ENCODE measurements at places on chromosomes 1 and 21. TPM values are rescaled to one million over a fixed set of nuclear protein-coding genes. Genes with fewer than 3 reads are reported as not detected.

DNA sequence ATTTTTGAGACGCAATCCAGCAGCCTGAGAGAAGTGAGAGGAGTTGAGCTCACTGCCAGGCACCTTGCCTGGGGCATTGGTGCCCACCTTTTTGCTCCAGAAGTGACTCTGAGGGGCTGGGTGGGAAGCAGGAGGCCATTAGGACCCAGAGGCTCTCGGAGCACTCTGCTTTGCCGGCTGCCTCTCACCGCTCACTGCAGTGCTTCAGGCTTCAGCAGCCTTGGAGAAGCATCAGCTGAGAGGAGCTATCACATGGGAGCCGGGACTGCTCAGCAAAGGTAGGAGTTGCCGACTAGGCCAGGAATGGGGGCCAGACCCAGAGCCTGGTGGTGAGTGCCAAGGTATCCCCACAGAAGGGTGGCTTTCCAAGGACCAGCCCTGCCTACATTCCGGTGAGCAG is at the start of gene GPR61:
Gene GPR61, plus strand, starts transcription at position 197 of the 400 bp plus-strand sequence. CDS start 3,151 bp downstream, outside the sequence.
- DNase-seq = no peak

GRCh38 chr1:197515421-197515820 is 247.4 kb downstream of the CRB1 start:
- DNase-seq = no peak

DNA sequence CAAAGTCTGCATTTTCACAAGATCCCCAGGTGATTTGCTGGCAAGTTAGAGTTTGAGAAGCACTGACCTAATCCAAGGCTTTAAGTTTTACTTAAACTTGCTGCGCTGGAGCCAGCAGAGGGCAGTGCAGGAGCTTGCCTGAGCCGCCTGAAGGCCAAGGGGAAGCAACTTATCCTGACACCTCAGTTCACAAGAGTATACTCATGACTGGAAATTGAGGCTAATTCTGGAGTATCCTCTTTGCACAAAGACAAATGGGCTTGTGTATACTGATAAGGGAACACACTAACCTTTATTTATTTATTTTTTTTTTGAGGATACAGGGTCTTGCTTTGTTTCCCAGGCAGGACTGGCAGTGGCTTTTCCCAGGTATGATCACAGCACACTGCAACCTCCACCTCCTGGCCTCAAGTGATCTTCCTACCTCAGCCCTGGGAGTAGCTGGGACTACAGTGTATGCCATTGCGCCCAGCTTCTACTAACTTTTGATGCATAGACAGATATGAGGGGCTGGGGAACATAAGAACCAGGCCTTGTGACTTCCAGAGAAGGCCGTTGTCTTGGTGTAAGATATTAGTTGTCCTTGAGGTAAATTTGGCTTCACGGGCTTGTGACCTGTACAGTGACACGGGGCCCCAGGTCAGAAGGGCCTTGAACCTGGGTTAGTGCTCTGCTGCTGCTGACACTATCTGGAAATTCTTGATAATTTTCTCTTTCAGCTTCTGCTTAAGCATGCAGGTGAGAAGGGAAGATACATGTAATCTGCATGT is 29.0 kb upstream of the SLAMF1 start:
- peak; percentile 70 for DNase-seq

- DNase-seq = no peak
These were observed 18.8 kb downstream of the JUN start for GRCh38 chr1:58765006-58765405.

GRCh38 chr1:1062348-1063163 is 11.6 kb downstream of the RNF223 start:
- no peak for DNase-seq

The MARK1 gene
- total RNA-seq = 12.1 TPM

The OVAAL gene
- 13.9 TPM for total RNA-seq

DNA sequence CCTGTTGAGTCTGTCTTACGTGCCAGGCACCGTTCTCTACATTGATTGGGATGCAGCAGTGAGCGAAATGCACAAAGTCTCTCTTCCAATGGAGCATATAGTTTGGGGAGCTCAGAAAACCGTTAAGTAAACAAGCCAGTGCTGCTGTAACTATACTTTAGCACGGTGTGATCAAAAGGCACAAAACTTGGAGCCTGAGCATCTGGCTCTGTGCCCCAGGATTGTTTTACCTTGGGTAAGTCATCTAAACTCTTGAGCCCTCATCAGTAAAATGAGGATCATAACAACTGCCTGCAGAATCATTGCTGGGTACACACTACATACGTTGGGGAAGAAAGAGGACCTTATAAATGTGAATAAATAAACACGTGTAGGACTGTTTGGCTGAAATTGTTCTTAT is 1.8 kb downstream of the HHIPL2 start:
- no peak for DNase-seq

The ATP5PB gene
- 394 TPM for total RNA-seq

- DNase-seq = no peak
These were observed 1748.4 kb downstream of the MRPL39 start for GRCh38 chr21:23858878-23859277.

DNA sequence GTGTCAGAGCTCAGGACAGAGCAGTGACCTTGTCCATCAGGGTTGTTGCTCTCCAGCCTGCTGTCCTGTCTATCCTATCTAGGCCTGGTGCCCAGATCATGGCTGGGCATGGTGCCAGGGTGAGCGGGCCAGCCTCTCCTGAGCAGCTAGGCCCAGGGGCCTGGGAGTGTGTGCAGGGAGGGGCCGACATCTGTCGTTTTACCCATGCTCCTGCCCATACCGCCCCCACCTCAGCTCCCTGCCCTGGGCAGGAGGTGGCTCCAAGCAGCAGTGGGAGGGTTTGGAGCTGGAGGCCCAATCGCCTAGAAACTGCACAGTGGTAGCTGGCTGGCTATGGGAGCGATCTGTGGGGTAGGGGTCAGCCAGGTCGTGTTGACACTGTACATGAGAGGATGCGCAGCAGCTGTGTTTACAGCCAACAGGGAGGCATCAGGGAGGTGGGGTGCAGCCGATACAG is 6.5 kb downstream of the INSRR start:
- DNase-seq = peak; percentile 84

The ARHGEF16 gene
- total RNA-seq = 0.77 TPM

- no peak for DNase-seq
These were observed 5.1 kb downstream of the IFFO2 start for GRCh38 chr1:18951416-18951815.

GRCh38 chr1:178768423-178768822 is 43.4 kb downstream of the RALGPS2 start:
- no peak for DNase-seq

DNA sequence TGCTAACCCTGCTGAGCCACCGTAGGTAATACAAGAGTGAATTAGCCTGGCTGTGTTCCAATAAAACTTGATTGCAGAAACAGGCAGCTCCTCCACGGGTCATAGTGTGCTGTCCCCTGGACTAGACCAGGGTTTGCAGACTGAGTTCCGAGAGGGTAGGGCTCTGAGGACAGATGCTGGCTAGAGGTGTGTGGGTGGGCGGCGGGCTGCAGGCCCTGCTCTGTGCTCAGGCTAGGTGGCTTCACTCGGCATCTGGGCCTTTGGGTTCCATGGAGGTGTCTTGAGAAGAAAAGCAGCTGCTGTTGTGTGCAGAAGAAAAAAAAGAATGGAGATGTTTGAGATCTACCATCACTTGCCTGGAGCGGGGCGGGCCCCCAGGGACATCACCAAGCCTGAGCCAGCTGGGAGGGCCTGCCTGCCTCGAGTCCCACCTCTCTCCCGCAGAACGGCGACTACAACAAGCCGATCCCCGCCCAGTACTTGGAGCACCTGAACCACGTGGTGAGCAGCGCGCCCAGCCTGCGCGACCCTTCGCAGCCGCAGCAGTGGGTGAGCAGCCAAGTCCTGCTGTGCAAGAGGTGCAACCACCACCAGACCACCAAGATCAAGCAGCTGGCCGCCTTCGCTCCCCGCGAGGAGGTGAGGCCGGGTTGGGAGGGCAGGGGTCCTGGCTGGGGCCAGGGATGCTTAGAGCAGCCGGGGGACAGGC is 7.9 kb downstream of the TMEM201 start:
- no peak for DNase-seq

The CDA gene
- 2.8 TPM for total RNA-seq

DNA sequence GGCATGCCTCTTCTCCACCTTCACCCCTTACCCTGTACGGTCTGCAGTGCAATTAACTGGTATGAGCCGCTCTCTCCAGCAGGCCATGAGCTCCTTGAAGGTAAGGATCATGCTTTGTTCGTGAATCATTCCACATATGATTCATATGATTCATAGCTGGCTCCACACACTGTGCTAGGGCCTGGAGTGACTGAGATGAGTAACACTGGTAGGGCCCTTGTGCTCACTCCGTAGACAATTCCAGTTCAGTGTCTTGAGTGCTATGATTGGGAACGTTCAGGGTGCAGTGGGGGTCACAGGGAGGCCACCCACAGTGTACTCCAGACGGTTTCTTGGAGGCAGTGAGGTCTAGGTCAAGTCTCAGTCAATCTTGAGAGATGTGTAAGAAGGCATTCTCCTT is 239.8 kb downstream of the LMX1A start:
- no peak for DNase-seq

The LENEP gene
- total RNA-seq = not detected

DNA sequence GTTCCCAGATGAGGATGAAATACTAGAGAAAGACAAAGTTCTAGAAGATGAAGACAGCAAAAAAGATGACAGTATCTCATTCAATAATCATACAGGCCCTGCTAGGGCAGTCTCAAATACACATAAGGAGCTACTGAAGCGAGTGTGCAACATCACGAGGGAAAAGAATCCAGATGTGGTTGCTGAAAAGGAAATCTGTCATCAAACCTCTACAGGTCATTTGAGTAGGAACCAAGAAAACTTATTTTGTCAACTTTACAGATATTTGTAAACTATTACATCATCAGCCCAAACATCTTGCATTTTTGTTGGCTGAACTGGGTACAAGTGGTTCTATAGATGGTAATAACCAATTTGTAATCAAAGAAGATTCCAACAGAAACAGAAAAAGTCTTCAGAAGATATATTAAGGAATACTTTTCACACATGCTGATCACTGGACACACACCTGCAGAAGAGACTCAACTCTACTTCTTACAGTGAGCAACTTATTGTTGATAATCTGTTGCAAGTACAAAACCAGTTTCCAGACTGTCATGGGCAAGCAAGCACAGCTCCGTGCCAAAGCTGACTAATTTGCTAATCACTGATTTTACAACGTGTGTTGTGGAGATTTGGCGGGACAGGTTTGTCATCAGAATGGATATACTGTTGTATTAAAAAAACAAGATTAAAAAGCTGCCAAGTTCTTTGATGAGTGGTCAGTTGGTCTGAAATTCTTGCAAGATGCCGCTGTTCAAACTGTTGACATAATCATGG is 42.1 kb downstream of the TRIM33 start:
- DNase-seq = no peak

DNA sequence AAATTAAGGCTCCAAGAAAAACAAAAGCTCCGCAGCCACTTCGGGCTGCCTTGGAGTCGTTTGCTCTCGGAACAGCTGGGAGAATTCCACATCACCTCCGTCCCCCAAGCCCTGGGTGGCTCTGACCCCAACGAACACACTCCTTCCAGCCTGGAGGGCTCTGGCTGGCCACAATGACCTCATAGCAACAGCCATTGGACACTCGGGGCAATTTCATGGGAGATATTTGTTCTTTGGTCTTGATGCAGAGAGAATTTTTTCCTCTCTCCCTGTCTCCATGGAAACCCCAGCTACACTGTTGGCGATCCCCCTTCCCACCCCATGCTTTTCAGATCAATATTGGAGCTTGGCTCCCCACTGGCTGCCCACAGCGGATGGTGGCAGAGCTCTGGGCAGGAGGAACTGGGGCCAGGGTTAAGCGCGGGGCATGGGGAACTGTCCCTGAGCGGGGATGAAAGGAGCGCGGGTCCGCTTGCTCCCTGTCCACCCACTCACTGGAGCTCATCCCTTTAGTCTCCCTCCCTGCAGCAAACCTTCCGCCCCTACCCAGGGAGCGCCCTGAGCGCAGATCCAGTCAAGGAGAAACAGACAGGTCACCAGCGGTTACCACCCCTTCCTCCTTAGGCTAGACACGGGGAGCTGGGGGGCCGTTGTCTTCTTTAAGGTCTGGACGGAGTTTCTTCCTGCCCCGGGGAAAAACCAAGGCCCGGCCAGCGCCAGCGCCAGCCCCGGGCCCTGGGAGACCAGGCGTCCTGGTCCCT is 1.2 kb downstream of the WNT4 start:
- DNase-seq = no peak

GRCh38 chr1:173714441-173714758 is 381 bp upstream of the KLHL20 start:
- no peak for DNase-seq

- DNase-seq = peak; percentile 33
These were observed 2.7 kb upstream of the MMEL1 start for GRCh38 chr1:2635361-2636010.

DNA sequence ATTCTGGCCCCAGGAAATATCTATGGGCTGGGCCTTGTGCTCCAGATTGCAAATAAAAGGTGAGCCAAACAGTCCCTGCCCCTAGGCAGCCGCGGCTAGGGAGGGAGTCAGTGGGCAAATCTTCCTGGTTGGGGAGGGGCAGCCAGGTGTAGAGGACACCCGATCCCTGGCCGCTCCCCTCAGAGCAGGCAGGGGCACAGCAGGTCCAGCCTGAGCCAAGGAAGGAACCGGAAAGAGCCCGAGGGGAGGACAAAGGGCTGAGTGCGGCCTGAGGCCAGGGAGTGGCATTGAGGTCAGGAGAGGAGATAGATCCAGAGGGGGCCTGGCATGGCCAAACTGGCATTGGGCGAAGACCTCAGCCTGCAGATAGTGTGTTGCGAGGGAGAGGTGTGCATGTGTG is 36.6 kb upstream of the ARF1 start:
- no peak for DNase-seq
